ENCODE measurements at places on chromosomes 4 and X. TPM values are rescaled to one million over a fixed set of nuclear protein-coding genes. Genes with fewer than 3 reads are reported as not detected.

The ATOH1 gene
- total RNA-seq, result not detected

The ADH1B gene
- 669 TPM for total RNA-seq

The ZNF157 gene
- 0.19 TPM for total RNA-seq

The CT47B1 gene
- total RNA-seq, result not detected

The MXD4 gene
- total RNA-seq, result 86.4 TPM

The SLC10A4 gene
- total RNA-seq, result 0.46 TPM

- H3K4me1 ChIP-seq, result no peaks in the 10 kb centered on the region
- H3K36me3 ChIP-seq, result no peaks in the 10 kb centered on the region
- H3K27me3 ChIP-seq, result no peaks in the 10 kb centered on the region
- no peak overlapping the region for H3K27ac ChIP-seq
- DNase-seq, result no peak
- H3K4me3 ChIP-seq, result no peak overlapping the region
These were observed 8.0 kb downstream of the AMOT start for GRCh38 chrX:112832481-112833095.

DNA sequence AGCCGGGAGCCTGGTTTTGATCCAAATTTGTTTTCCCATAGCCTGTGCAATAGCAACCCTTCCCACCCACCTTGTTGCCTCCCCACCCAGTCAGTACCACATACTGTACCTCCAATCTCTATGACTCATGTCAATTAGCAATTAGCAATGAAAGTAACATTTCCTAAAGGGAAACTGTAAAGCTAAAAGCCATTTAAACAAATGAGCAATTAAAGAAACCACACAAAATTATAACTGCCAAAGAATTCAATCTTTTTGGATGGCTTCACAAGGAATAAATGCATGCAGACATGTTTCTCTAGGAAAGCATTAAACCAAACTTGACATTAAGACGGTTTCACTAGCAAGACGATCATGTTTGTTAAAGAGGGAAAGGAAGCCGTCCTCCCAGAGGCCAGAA lies 169.0 kb upstream of the MAP3K15 start:
- no peak overlapping the region for H3K4me3 ChIP-seq
- H3K4me1 ChIP-seq, result peaks cover 4% of the 10 kb centered on the region
- H3K27me3 ChIP-seq, result no peaks in the 10 kb centered on the region
- no peak for DNase-seq
- H3K27ac ChIP-seq, result no peak overlapping the region

DNA sequence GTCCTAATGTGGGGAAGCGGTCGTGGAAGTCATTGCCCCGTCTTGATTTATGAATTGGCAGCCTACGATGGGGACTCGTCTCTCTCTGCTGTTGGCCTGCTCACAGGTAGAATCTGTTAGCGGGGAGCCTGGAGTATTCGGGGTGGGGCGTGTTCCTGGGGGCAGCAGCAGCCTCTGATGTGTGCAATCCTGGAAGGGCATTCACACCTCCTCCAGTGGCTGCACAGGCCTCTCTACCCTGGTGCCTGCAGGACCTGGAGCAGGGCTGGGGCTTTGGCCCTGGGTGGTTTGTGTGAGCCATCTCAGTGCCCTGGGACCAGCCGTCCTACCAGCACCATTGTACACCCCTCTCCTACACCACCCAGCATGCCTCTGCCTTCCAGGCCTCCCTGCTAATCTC lies 340.9 kb downstream of the ARHGAP10 start:
- H3K4me3 ChIP-seq, result no peak overlapping the region
- DNase-seq, result no peak
- H3K36me3 ChIP-seq, result peaks cover 57% of the 10 kb centered on the region
- H3K27me3 ChIP-seq, result no peaks in the 10 kb centered on the region

- DNase-seq, result no peak
- peaks cover 8% of the 10 kb centered on the region for H3K4me1 ChIP-seq
These were observed 120.4 kb downstream of the PPARGC1A start for GRCh38 chr4:23769406-23769805.

Measured in esophagus muscularis mucosa (tissue), 4 donors.